ENCODE measurements at places on chromosomes 16 and 17.

GRCh38 chr16:87350681-87351319 is 32.8 kb downstream of the FBXO31 start:
- no peak for DNase-seq

DNA sequence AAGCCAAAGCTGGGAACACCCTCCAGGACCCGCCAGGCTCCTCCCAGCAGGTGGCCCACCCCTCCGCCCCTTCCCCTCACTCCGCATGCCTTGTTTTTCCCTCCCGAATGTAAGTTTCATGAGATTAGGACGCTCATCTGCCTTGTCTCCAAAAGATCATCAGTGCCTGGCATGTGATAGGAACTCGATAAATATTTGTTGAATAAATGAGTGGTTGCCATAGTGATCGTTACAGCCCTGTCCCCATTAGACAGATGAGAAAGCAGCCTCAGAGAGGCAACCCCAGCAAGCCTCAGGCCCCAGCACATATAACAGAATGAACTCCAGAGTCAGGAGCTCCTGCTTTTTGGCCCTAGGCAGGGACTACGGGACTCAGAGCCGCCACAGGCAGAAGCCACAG is 5.0 kb downstream of the CAMKK1 start:
- peak; percentile 48 for DNase-seq

GRCh38 chr17:82031303-82031884 is at the start of gene RAC3:
RAC3 (plus strand) TSS chr17:82031678; CDS start chr17:82031762, 84 bp downstream.
- DNase-seq: no peak

DNA sequence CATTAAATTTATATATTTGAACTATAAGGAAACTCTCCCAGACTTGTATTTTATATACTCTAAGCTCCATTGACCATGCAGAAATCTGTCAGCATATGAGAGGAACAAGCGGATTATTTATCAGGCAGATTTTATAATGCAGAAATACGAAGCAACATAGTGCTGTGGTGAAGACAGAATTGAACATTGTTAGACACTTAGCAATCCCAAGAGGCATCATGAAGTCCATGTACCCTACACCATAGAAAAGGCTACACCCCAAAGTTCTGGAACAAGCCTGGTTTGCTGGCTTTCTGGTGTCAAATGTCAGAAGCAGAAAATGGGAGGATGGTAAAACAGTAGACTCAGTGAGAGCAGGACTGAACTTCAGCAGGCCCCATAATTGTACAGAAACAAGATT is 241.1 kb downstream of the PRKCA start:
- no peak for DNase-seq

GRCh38 chr16:48110982-48111381 is 44.8 kb downstream of the ABCC12 start:
- no peak for DNase-seq

DNA sequence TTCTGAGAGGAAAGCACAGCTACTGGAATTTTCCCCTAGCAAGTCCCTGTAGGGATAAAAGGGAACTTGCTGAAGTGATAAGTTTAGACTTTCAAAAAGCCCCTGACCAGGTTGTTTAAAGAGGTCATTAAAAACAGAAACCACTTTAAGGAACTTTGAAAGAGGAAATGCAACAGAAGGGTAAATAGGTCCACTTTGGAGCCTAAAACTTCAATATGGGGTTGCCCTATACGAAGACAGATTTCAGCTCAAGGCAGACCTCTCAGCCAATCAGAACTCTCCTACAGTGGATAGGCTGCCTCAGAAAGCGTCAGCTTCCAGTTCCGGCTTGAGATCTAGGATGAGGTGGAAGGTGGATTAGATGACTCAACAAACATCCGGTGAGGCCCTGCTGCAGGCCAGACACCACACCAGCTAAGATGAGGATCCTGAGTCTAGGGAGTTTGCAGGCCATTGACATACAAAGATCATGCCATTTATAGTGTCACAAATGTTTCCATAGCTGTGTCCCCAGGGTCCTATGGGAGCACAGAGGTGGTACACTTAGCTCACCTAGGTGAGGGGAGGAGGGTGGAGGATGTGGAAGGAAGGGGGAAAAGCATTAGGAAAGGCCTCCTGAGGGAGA is 7.9 kb upstream of the MFSD6L start:
- no peak for DNase-seq

GRCh38 chr17:16491703-16492612 is at the start of gene LRRC75A:
LRRC75A (minus strand) TSS chr17:16492193; CDS start chr17:16491990, 203 bp downstream.
- no peak for DNase-seq

GRCh38 chr17:4340914-4341615 is 25.4 kb downstream of the UBE2G1 start:
- DNase-seq: no peak

DNA sequence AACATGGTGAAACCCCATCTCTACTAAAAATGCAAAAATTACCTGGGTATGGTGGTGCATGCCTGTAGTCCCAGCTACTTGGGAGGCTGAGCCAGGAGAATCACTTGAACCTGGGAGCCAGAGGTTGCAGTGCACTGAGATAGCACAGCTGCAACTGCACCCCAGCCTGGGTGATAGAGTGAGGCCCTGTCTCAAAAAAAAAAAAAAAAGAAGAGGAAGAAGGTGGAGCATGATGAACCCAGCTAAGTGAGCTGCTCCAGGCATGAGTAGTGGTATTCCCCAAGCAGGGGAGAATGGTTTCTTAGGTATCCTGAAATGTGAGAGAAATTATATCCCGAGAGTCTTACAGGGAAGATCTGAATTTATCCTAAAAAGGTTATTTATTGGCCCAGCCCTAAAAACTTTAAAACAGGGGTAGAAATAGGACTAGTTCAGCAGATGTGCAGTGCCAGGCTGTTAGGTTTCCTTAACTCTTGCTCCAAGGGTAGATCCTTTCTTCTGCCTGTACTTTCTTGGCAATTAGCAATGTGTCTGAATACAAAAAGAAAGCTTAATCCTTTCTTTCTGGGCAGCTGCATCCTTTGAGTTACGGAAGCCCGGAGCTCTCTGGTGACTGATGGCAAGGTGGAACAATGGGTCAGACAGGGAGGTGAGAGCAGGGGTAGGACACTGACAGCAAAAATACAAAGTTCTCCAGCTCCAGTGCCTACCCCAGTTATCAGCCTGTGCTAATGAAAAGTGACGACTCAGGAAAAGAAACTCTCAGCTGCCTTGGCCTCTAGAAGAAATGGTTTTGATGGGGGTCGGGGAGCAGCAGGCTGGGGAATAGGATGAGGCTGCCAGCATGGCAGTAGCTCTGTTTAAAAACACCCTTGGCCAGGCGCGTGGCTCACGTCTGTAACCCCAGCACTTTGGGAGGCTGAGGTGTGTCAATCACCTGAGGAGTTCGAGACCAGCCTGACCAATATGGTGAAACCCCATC is 36.5 kb upstream of the TOB1 start:
- no peak for DNase-seq

GRCh38 chr17:40582328-40582901 is 17.1 kb upstream of the CCR7 start:
- peak; percentile 78 for DNase-seq

DNA sequence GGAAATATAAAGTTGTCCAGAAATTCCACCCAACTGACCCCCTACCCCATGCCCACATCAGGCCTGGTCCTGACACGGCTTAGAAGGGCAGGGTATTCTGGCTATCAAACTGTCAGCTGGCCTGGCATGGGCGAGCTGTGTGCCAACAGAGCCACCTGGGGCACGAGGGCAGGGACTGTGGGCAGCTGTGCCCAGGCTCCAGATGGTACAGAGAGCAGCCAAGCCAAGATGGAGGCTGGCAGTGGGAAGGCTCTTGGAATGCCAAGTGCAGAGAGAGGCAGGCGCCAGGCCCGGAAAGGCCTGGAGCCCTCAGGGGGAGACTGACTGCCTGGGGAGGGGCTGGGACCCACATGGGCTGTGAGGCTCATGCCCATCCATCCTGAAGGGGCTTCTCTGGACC is 24.3 kb upstream of the PHF12 start:
- DNase-seq: no peak

DNA sequence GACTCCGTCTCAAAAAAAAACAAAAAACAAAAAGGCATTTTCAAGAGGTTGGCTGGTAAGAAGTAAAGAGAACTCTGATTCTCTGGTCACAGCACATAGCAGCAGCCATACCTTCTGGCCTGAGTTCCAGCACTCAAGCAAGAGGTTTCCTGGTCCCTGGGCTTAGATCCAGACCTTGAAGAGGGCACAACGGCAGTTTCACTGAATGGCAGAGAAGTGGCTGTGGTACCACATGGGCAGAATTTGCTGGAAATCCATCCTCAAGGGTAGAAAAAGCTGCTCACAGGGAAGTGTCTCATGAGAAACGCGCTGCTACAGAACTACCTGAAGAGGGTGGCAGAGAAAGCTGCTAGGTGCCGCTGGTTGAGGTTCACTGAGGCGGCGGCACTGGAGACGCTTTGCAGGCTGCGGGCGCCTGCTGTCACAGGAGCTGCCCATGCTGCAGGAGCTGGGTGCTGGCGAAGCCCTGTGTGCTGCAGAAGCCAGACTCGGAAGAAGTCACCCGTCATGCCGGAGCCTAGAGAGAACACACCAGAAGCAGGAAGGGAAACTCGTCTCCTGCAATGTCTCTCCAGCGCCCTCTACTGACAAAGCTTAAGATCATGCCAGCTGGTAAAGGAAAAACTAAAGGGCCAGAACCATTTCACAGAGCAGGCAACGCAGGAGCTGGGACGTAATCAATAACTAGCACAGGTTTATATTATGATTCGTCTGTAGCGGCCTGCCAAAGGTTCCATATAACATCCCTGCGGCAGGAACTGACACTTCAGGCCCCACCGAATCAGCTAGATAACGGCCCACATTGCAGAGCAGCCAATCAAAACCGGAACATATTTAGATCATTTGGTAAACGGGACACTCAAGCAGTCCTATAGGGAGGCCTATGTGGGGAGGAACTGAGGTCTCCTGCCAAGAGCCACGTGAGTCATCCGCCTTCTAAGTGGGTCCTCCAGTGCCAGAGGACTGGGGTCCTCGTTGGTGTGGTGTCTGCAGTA is 5.4 kb upstream of the ZNF213 start:
- peak; percentile 74 for DNase-seq
